ENCODE measurements at places on chromosomes 4 and X.

- DNase-seq: no peak
Observed at GRCh38 chrX:46500054-46500453, 45.2 kb downstream of the ZNF674 start.

DNA sequence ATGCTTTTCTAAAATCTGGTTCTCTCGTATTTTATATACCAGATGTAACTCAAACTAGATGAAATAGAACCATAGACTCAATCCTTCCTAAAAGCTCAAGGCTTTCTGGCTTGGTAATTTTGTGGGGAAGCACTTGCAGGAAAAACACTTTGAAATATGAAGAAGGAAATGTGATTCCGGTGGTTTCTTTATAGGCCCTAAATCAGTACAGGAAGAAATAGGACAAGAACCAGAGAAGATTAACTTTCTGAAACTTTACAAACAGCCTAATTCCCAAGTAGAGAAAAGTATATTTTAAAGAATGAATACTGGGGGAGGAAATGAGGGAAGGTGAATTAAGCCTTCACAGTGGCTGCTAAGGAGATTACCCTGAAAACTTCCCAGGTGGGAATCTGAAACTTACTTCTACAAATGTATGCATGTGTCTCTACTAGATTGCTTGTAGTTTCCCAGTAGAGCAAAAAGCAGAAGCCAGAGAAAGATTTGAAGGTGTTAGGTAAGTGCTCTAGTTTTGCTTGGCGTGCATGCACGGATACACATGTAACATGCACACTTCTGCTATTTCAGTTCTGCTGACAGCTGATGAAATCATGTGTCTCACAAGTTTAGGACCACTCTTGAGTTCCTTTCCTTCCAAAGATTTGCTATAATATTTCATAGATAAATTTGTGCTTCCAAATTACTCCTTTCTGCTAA is 92.1 kb downstream of the AFF1 start:
- DNase-seq: no peak

- no peak for DNase-seq
Observed at GRCh38 chr4:30945586-30945985, 225.4 kb downstream of the PCDH7 start.

GRCh38 chr4:155179216-155179615 is 29.2 kb upstream of the NPY2R start:
- DNase-seq: no peak

DNA sequence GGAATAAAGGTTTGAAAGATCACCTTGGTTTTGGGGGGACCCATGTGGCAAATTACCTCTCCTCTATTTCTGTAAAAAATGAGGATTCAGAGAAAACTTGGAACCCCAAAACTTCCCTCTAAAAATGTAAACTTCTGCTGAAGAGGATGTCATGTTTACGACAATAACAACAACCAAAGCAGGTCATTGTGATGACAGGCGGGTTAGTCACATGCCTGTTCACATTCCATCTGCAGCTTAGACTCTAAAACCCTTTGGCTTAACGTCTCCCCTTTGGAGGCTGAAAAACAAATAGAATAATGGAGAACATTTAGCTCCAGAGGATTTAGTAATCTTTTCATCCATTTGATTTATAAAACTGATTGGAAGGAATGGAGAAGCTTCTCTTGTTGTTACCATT is 75.0 kb upstream of the FAM9C start:
- no peak for DNase-seq

DNA sequence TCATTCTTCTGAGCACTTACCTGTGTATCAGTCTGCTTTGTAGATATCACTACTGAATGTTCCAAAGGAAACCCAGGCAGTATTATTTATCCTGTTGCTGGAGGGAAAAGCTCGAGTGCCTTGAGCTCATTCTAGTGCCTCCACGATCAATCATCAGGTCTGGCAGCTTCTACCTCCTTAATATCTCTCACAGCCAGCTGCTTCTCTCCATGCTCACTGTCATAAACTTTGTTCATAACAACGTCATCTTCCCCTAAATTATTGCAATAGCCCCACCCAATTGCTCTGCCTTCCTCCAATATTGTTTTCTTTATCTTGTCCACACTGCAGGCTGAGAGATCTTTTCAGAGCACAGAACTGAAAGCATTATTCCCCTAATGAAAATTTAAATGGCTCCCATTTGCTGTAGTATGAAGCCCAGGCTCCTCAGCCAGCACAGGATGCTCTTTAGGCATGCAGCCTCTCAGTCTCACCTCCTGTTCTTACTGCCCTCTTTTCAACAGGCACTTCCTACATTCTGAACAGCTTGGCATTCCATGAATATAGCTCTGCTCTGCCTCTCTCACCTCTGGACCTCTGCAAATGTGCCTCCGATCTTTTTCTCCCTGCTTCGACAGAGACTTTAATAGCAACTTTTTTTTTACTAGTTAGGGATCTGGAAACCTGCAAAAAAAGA is 504.2 kb upstream of the IGFBP7 start:
- DNase-seq: no peak

DNA sequence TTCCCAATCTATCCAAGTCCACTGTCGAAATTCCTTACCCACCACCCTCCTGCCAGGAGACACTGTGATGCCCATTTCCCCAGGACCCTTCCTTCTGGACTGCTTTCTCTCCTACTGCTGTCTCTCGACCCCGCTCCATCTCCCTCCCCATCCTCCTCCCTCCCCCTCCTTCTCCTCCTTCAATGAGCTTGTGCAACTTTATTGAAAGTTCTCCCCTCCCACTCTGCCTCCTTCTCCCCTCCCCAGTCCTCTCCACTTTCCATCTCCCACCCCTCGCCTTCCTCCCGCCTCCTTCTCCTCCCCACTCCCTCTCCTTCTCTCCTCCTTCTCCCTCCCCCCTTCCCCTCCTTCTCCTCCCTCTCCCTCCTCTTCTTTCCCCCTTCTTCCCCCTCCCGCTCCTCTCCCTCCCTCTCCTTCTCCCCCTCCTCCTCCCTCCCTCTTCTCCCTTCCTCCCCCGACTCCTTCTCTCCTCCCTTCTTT is 116.6 kb upstream of the FAT1 start:
- DNase-seq: no peak

- DNase-seq: no peak
Observed at GRCh38 chr4:6595897-6596537, 21.0 kb downstream of the MAN2B2 start.

GRCh38 chr4:141580523-141580922 is 55.9 kb upstream of the IL15 start:
- no peak for DNase-seq

DNA sequence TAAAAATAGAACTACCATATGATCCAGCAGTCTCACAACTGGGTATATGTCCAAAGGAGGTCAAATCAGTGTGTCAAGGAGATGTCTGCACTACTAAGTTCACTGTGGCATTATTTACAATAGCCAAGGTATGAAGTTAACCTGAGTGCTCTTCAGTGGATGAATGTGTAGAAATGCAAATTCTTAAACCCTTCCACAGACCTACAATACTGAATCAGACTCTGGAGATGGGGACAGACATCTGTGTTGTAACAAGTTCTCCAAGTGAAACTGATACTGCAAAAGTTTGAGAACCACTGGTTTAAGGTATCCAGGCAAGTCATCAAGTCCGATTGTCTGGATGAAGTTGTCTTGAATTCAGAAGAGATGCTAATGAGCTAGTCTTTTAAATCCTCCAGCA is 38.5 kb downstream of the SMAD1 start:
- DNase-seq: no peak

DNA sequence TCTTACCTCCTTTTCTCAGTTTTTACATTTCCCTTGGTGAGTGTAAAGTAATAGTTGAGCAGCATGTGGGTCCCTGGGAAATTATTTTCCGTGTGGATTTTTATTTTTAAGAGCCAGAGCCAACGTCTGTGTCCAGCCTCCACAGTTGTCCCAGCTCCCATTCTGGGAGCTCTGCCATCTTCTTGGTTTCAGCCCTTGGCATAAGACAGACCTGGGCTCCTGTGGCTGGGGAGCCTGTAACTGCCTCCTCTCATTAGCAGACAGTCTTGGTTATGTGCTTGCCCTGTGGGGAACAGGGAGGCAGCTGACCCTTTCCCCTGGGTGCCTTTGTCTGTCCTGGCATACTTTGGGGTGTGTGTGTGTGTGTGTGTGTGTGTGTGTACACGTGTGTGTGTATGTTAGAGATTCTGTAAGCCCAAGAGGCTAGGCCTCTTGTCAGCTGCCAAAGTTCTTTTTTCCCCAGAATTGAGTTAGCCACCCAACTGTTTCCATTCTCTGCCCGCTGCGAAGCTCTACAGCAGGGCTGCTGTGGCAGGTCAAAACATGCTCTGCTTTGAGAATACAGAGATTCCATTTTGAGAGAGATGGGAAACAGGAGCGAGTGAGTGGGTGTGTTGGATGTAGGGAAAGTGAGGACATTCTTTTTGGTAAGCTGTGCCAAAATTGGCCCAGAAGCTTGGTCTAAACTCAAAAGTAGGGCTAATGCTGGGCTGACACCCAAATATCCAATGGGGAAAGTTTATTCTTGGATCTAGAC is 140.7 kb downstream of the TMEM164 start:
- no peak for DNase-seq

DNA sequence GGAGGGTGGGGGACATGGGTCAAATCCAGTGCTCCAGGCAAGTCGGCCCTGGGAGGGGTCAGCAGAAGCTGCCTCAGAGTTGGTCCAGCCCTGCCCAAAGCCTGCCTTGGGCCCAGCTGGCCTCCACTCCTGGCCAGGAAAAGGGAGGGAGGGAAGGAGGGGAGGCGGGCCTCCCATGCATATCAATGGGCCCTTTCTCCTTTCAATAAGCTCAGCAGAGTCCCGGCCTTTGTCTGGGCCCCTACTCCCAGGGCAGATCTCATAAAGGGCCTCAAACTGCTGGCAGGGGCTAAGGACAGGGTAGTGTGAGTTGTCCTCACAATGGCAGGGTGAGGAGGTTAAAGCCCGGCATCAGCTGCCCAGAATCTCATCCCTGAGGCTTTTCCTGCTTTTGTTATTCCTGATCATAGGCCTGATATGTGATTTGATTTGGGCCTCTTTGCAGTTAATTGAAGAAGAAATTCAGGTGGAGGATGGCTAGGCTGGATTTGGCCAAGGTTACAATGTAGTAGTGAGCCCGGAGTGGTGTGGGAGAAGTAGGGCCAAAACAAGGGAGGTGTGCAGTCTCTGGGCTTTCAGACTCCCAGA is 121.1 kb upstream of the ATP6AP2 start:
- no peak for DNase-seq

DNA sequence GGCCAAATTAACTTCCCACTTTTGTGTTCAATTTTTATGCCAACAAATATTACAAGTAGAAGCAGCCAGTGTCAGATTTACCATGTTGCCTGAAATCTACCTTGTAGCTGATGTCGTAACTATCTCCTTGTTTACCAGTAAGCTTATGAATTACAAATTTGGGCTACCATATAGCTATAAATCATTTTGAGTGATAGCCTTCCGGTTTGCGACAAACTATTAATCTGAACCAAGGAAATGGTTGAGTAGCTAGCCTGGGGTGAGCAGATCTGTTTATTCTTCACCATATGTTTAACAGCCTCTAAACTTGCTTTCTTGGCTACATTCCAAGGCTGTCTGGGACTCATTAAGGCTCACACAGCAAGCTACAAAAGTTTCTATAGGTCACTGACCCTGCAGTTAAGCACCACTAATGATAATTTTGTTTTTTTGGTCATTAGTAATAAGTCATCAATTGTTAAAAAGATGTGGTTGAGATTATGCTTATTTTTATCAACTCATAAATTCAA is 218.7 kb upstream of the SPOCK3 start:
- DNase-seq: no peak

GRCh38 chrX:81377329-81377728 is 175.4 kb downstream of the SH3BGRL start:
- DNase-seq: no peak

GRCh38 chrX:104420907-104421306 is 145.1 kb upstream of the IL1RAPL2 start:
- no peak for DNase-seq

All from CD4-positive, alpha-beta T cell treated with Interleukin-6 at 100 ng/mL for 8 hours (primary cell).